Neuronal stem cell (in vitro differentiated cells): ENCODE measurements at places on chromosomes 11 and 22.

GRCh38 chr11:132814410-132814809 lies 717.9 kb downstream of the OPCML start:
- H3K36me3 ChIP-seq, result no peaks in the 10 kb centered on the region
- no peaks in the 10 kb centered on the region for H3K27me3 ChIP-seq
- H3K27ac ChIP-seq, result no peak overlapping the region
- DNase-seq, result no peak
- H3K4me1 ChIP-seq, result peaks cover 3% of the 10 kb centered on the region
- H3K4me3 ChIP-seq, result no peak overlapping the region

GRCh38 chr11:132060567-132060966 lies 690.2 kb downstream of the NTM start:
- H3K27me3 ChIP-seq, result no peaks in the 10 kb centered on the region
- H3K4me1 ChIP-seq, result no peaks in the 10 kb centered on the region
- DNase-seq, result no peak
- no peak overlapping the region for H3K4me3 ChIP-seq

DNA sequence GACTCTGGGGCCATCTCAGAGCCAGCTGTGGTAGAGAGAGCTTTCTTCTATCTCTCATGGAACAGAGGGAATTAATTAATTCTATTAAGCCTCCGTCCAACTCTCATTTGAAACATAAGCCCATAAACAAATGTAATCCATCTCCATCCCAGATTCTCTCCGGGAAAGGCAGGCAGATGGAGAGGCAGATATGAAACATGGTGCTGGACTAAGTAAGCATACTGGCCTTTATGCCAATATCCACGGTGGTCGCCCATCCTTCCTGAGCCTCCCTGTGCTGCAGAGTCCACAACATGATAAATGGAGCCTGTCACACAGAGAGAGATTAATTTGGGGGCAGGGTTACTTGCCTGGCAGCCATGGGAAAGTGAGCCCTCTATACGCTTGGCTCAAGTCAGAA lies 44.8 kb downstream of the PRR5L start:
- no peak overlapping the region for H3K4me3 ChIP-seq
- H3K27ac ChIP-seq, result no peak overlapping the region
- no peaks in the 10 kb centered on the region for H3K36me3 ChIP-seq
- DNase-seq, result no peak
- peaks cover 13% of the 10 kb centered on the region for H3K4me1 ChIP-seq
- H3K27me3 ChIP-seq, result no peaks in the 10 kb centered on the region

- H3K27ac ChIP-seq, result no peak overlapping the region
- H3K27me3 ChIP-seq, result peaks cover 11% of the 10 kb centered on the region
- peaks cover 3% of the 10 kb centered on the region for H3K4me1 ChIP-seq
- H3K36me3 ChIP-seq, result no peaks in the 10 kb centered on the region
- no peak for DNase-seq
These were observed 5.7 kb upstream of the GSTP1 start for GRCh38 chr11:67577951-67578350.

DNA sequence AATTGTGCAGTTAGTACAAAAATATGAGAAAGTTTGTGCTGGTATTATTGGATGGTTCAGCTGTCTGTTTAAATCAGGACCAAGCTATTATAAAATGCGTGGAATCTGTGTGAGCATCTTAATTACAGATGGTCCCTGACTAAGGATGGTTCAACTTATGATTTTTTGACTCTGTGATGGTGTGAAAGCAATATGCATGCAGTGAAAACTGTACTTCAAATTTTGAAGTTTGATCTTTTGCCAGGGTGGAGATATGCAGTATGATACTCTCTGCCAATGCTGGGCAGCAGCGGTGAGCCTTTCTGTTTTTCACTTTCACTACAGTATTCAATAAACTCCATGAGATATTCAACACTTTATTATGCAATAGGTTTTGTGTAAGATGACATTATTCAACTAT lies 189.3 kb downstream of the CHST1 start:
- no peaks in the 10 kb centered on the region for H3K36me3 ChIP-seq
- DNase-seq, result no peak
- peaks cover 3% of the 10 kb centered on the region for H3K4me1 ChIP-seq
- no peak overlapping the region for H3K4me3 ChIP-seq
- peaks cover 17% of the 10 kb centered on the region for H3K27me3 ChIP-seq
- H3K27ac ChIP-seq, result no peak overlapping the region

DNA sequence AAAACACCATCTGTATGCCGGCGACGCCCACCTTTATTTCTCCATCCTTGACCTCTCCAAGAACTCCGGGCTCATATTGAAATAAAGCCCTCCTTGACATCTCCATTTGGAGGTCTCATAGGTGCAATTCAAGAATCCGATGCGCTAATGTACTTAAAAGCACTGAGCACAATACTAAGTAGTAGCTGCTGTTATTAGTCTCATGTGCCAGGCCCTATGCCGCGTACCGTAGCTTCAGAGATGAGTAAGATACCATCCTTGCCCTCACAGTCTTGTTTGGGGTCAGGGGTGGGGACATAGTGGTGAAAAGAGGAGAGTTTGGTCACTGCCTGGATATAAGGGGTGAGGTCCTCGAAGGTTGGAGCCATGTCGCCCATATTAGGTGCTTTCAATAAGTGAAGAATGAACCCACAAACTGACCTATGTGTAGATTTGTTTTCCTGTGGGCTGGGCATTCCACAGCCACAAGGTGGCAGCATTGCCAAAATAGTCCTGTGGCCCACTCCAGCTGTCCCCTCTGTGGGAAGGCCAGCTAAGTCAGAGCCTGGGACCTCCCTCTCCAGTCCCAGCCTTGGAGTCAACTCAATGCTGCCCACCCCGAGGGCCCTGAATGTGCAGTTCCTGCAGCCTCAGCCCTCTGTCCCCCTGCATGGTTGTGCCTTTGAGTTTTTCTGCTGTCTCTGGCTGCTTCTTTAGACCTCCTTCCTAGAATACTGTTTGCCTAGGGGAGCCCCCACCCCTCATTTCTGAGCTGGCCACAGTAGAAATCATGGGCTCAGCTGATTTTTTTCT lies 6.5 kb downstream of the DCPS start:
- no peak overlapping the region for H3K27ac ChIP-seq
- no peak overlapping the region for H3K4me3 ChIP-seq
- peak; percentile 67 for DNase-seq
- no peaks in the 10 kb centered on the region for H3K27me3 ChIP-seq
- H3K4me1 ChIP-seq, result no peaks in the 10 kb centered on the region

GRCh38 chr22:42340150-42340549 lies 69.7 kb upstream of the TCF20 start:
- H3K4me3 ChIP-seq, result no peak overlapping the region
- H3K27me3 ChIP-seq, result no peaks in the 10 kb centered on the region
- no peak for DNase-seq
- peaks cover 25% of the 10 kb centered on the region for H3K4me1 ChIP-seq
- H3K36me3 ChIP-seq, result no peaks in the 10 kb centered on the region

DNA sequence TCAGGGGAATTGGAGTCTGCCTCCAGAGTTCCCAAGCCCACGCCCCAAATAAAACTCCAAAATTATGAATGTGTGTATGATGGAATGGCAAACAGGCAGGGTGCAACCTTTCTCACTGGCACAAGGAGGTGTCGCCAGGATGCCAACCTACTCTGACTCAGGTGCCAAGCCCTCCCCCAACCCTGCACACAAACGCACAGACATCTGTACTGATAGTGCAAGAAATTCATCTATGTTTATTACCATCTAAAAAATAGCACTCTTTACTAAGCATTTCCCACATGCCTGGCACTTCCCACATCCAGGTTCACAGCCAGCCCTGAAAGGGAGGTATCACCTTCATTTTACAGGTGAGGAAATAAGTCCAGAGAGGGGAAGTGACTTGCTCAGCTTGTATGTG lies 1.2 kb downstream of the PLA2G3 start:
- no peak overlapping the region for H3K27ac ChIP-seq
- DNase-seq, result no peak
- peak overlapping the region; percentile 61 for H3K4me3 ChIP-seq

GRCh38 chr22:38788021-38788816 lies 5.7 kb downstream of the DNAL4 start:
- DNase-seq, result no peak
- no peaks in the 10 kb centered on the region for H3K27me3 ChIP-seq
- H3K27ac ChIP-seq, result no peak overlapping the region
- H3K36me3 ChIP-seq, result peaks cover 7% of the 10 kb centered on the region

DNA sequence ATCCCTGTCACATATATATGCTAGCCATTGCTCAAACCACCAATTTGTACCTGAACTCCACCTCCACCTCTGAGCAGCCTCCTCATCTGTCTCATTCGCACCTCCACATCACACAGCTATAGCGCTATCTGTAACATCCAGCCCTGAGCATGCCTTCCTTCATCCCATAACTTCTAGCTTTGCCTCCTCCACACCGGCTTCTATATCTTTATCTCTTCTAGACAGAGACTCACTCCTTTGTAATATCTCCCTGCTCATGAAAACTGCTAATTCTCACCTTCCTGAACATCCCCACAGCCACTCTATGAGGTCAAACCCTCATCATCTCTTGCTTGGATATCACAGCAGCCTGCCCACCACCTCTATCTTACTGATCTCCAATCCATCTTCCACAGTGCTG lies 5.9 kb downstream of the SIAE start:
- no peak overlapping the region for H3K4me3 ChIP-seq
- no peak overlapping the region for H3K27ac ChIP-seq
- no peak for DNase-seq
- H3K36me3 ChIP-seq, result no peaks in the 10 kb centered on the region

DNA sequence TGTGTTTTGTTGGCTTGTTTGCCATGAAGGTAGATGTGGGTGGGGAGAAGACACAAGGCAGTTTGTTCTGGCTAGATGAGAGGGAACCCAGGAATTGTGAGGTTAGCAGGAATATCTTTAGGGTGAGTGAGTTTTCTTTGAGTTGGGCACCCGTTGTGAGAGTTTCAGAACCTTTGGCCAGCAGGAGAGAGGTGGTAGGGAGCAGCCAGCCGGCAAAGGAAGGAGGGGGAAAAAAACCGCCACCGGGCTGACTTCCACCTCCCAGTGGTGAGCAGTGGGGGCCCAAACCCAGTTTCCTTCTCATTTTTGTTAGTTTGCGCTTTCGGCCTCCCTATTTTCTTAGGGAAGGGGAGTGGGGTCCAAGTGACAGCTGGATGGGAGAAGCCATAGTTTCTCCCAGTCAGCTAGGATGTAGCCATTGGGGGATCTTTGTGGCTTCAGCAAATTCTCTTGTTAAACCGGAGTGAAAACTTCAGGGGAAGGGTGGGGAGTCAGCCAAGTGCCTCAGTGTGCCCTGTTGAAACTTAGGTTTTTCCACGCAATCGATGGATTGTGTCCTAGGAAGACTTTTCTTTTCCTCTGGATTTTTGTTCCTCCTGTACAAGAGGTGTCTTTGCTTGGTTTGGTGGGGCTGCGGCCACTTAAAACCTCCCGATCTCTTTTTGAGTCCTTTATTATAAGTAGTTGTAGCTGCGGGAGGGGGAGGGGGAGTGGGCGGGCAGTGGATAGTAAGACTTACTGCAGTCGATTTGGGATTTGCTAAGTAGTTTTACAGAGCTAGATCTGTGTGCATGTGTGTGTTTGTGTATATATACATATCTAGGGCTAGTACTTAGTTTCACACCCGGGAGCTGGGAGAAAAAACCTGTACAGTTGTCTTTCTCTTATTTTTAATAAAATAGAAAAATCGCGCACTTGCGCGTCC lies 1.1 kb upstream of the GCAT start:
- peaks cover 2% of the 10 kb centered on the region for H3K27me3 ChIP-seq
- peak overlapping the region; percentile 83 for H3K4me3 ChIP-seq
- H3K36me3 ChIP-seq, result peaks cover 3% of the 10 kb centered on the region
- H3K27ac ChIP-seq, result no peak overlapping the region

GRCh38 chr11:132357811-132358572 lies 987.6 kb downstream of the NTM start:
- no peaks in the 10 kb centered on the region for H3K4me1 ChIP-seq
- no peak overlapping the region for H3K4me3 ChIP-seq
- H3K36me3 ChIP-seq, result no peaks in the 10 kb centered on the region
- no peak overlapping the region for H3K27ac ChIP-seq

- peaks cover 26% of the 10 kb centered on the region for H3K4me1 ChIP-seq
- peak; percentile 57 for DNase-seq
- peak overlapping the region; percentile 80 for H3K4me3 ChIP-seq
- H3K36me3 ChIP-seq, result no peaks in the 10 kb centered on the region
These were observed 1251.2 kb downstream of the BRD1 start for GRCh38 chr22:48576333-48577013.

- no peak for DNase-seq
- no peaks in the 10 kb centered on the region for H3K27me3 ChIP-seq
- H3K36me3 ChIP-seq, result peaks cover 52% of the 10 kb centered on the region
- H3K4me3 ChIP-seq, result no peak overlapping the region
These were observed 26.4 kb downstream of the CAPN1 start for GRCh38 chr11:65207918-65208784.

DNA sequence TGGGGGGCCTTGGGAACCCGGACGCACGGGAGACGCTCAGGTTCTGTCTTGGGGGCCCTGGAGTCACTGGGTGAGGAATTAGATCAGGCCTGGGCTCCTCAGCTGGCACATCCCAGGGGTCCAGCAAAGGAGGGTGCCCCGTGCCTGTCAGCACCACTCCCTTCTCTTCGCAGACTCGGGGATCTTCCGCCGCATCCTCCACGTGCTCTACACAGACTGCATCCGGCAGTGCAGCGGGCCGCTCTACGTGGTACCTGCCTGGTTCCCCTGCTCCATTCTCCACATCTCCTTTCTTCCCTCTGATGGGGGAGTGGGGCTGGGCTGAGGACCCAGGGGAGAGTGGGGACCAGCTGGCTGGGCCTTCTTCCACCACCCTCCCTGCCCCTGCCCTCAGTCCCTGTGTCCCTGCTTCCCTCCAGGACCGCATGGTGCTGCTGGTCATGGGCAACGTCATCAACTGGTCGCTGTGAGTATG lies 6.7 kb upstream of the TAGLN start:
- no peak overlapping the region for H3K27ac ChIP-seq
- H3K4me1 ChIP-seq, result peaks cover under 1% of the 10 kb centered on the region
- H3K27me3 ChIP-seq, result no peaks in the 10 kb centered on the region
- H3K36me3 ChIP-seq, result peaks cover 43% of the 10 kb centered on the region

DNA sequence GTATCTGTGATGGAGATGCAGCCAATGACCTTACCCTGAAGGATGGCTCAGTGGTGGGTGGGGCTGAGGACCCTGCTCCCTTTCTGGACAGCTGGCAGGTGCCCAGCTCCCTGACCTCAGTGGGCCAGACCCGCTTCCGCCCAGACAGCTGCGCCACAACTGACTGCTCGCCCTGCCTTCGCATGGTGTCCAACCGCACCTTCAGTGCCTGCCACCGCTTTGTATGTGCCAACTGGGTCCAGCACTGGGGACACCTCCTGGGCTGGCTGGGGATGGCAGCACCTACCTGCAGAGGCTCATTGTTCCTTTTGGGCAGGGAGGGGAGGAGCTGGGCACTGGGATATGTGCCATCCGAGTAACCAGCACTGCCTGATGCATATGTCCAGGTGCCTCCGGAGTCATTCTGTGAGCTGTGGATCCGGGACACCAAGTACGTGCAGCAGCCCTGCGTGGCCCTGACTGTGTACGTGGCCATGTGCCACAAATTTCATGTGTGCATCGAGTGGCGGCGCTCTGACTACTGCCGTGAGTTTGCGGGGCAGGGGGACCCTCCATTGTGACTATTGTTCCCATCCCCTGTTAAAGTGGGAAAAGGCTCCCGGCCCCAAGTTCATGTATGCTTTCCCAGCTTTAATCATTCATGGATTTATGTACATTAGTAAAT lies 84.8 kb downstream of the OTOG start:
- no peaks in the 10 kb centered on the region for H3K36me3 ChIP-seq
- peak overlapping the region; percentile 53 for H3K4me3 ChIP-seq
- H3K4me1 ChIP-seq, result no peaks in the 10 kb centered on the region
- H3K27me3 ChIP-seq, result peaks cover 5% of the 10 kb centered on the region

GRCh38 chr11:47532597-47533213 lies 20.2 kb downstream of the CELF1 start:
- H3K4me3 ChIP-seq, result no peak overlapping the region
- no peak for DNase-seq
- H3K4me1 ChIP-seq, result peaks cover 1% of the 10 kb centered on the region
- no peaks in the 10 kb centered on the region for H3K36me3 ChIP-seq
- no peak overlapping the region for H3K27ac ChIP-seq
